OCI-M1 (cell line): ENCODE measurements at places on chromosomes 11 and 22.
A peak's percentile ranks its signal among the peaks of the same experiment; 100 is the strongest.

DNA sequence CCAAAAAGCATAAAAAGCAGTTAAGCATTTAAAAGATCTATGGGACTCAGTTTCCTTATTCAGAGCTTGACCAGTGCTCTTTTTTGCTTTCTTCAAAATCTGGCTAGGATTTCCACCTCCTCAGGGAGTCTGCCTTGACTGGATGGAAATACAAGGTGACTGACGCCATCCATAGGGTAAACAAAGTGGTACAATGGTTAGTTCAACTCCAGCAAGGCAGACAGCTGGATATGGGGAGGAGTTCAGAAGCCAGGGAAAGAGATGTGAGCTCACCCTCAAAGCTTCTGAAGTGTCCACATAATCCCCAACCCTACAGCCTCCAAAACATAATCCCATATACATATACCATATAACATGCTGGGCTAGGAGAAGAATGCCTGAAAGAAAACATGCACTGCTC is 52.0 kb downstream of the KIRREL3 start:
- DNase-seq = no peak

GRCh38 chr22:44940130-44940529 is 69.7 kb downstream of the PHF21B start:
- no peak for DNase-seq

DNA sequence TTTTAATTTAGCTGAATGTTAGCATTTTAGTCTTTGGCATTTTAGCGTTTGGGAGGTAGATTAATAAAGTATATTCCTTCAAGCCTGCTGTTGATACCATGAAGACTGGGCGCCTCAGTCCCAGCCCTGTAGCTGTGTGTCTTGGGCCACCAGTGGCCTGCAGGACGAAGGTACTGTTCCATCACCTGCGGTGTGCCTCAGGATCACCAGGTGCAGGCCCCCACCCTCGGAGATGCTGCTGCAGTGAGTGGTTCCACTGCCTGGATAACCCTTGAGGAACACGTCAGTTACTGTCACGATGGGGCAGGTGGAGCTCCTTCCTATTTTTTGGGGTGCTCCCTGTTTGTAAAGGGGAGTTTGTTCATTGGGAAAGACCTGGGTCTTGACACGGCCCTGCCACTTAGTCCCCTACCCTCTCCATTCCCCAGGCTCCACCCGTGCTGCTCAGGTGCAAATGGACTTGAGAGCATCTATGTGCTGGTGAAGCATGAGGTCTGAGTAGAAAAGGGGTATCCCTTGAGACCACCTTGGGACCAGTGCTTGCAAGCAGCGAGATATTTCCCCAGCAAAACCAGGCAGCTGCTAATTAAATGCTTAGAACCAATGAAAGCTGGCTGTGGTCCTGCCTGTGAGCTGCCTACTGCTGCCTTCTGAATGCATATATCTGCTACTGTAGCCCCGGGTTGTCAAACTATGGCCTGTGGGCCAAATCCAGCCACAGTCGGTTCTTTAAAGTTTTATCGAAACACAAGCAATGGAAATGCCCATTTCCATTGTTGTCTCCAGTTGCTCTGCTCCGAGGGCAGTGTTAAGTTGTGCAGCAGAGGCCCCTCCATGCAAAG is 28.7 kb downstream of the INCENP start:
- no peak for DNase-seq

DNA sequence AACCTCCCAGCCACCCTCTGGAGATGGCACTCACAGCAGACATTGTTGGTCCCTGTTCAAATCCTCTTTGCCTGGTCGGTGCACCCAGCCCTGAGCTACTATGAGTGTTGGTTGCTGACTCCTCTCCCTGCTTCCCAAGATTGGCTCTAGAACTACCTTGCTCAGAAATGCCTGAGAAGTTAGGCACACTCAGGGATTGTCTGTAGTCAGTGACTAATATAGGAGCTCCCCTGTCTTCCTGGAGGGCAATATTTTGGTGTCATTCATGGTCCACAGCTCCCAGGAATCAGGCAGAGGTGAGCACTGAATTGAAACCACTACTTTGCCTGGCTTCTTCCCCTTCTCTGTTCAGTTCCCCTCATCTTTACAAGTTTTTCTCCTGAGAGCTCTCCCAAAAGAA is 325.9 kb downstream of the MIAT start:
- DNase-seq = no peak

GRCh38 chr11:10891151-10891720 is 33.4 kb upstream of the ZBED5 start:
- peak; percentile 25 for DNase-seq

DNA sequence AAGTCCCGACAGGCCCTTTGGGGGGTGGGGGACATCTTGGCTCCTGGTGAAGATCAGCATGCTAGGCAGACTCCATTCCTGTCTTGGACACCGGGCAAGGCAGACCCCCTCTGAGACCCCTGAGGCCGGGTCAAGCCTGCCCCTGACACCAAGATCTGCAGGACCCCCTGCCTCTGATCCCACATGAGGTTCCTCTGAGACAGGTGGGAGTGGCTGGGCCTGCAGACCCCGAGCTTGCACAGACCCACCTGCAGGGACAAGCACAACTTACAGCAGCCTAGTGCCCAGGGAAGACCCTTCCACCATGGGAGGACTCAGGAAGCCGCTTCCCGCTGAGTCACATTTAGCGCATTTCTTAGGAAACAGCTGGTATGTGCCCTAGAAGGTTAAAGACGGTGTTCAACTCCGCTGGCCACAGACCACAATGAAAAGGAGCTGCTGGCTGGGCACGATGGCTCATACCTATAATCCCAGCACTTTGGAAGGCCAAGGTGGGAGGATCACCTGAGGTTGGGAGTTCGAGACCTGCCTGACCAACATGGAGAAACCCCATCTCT is 15.5 kb downstream of the ARVCF start:
- DNase-seq = no peak

DNA sequence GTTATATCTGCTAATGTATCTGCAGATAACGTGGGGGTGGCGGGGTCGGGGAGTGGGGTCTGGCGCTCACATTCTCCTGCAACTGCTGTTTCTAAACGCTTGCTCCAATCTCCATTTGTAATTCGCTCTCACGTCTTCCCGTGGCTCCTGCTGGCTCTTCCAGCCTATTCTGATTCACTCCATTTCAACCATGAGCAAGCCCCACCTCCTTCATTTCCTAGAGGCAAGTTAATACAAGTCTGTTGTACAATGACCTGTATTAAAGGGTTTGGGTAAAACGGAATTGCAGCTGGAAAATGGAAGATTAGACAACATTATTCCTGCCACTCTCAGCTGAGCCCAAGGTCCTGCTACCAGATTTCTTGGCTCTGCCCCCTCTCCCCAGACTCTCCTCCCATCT is 132.3 kb downstream of the CSNK2A3 start:
- no peak for DNase-seq

GRCh38 chr11:32892355-32893092 is at the start of gene QSER1:
QSER1 (plus strand) TSS chr11:32892811; CDS start chr11:32893126, 315 bp downstream.
- DNase-seq = peak; percentile 87

- DNase-seq = peak; percentile 75
Observed at GRCh38 chr22:19891317-19892256, 36.9 kb upstream of the GNB1L start.

GRCh38 chr11:36073411-36074203 is 129.7 kb downstream of the LDLRAD3 start:
- DNase-seq = no peak

- no peak for DNase-seq
Observed at GRCh38 chr11:68651208-68651984, 32.9 kb upstream of the GAL start.

GRCh38 chr11:120717623-120718022 is 206.1 kb downstream of the GRIK4 start:
- no peak for DNase-seq

DNA sequence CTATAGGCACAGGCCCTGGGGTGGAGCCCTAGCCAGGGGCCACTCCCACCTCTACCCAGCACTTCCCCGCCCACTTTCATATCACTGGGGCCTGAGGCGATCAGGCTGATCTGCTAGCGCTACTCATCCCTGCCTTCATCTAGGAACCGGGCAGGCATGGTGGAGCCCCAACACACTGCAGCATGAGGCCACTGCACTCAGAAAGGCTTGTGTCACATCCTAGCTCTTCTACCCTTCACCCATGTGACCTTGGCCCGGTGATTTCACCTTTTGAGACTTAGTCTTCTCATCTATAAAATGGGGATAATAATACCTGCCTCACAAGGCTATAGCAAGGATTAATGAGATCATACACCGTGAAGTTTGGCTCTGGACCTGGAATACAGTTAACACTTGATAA is 18.1 kb upstream of the GDPD5 start:
- peak; percentile 73 for DNase-seq

DNA sequence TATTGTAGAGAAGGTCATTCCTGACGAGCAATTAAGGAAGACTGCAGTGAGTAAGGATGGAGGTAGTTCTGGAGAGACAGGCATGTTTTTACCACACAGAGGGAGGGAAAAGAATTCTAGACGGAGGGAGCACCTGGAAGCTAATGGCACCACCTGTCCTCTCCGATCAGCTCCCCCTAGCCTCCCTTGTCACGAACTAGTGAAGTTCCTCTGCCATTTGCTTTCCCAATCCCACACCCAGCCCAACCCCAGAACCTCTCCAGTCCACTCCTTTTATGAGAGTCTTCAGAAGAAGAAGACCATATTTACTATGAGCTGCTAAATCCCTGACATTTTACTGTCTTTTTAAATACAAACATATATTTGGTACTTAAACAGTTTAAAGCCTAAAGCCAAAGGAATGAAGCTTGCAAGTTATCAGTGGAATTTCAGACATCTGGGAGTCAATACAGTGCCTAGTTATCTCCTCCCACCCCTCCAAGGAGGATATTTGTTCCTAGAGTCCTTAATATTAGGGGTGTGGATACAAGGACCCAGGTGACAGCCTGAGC is 46.1 kb upstream of the HSPA8 start:
- DNase-seq = no peak

DNA sequence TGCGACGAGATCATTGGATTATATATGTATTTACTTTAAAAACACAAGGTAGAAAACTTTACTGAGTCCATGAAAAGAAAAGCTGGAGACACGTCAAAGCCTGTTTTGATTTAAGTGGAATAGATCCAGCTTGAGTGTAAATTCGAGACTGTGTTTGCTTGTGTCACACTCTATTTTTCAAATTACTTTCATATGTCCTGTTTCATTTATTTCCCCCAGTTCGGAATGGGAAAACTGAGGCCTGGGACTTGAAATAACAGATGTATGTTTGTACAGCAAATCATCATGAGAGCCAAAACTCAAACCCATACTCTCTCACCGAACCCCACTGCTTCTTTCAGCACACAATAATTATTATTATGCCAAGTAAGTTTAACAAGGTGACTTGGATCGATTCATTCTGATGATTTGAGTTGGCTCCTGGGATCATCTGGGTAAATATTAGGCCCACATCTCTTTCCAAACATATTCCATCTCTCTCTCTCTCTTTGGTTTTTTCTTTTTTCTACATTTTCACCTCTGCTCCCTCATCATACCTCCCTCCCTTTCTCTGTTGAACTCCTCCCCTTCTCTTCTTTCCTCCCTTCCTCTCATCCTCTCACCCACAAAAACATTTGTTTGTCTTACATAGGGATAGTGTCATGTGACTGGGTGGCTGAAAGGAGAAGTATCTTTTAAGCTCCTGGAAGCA is 21.2 kb downstream of the FZD4 start:
- peak; percentile 76 for DNase-seq

DNA sequence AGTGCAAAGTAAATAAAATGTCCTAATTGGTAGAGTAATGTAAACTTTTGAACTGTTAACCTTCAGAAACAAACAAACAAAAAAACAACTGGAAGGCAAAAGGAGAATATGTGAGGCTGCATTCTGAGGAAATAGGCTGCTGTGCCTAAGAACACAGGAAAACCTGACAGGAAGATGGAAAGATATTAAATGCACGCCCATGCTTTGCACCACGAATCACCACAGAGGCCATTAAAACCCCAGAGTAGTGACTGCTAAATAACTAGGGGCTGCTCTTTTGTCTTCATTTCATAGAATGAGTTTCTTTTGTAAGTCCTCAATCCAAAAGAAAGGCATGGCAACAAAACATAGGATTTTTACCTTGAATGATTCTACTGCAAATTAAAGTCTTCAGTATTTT is 436.0 kb downstream of the RAB38 start:
- DNase-seq = no peak

DNA sequence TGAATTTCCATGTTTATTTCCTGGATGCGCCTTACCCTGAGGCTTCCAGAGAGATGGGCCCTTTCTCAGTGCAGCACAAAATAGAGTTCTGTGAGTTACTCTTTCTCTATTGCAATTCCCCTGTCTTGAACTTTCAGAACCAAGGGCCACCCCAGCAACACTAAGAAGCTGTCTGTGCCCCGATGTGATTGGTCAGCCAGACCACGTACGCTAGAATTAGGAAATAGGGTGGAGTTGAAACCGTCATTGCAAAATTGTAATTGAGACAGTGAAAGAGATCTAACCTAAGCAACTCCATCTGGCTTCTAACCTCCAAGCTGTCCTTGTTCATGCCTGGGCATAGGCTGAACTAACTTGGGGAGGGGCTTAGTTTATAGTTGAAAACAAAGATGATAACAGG is 981.3 kb downstream of the OPCML start:
- DNase-seq = no peak

DNA sequence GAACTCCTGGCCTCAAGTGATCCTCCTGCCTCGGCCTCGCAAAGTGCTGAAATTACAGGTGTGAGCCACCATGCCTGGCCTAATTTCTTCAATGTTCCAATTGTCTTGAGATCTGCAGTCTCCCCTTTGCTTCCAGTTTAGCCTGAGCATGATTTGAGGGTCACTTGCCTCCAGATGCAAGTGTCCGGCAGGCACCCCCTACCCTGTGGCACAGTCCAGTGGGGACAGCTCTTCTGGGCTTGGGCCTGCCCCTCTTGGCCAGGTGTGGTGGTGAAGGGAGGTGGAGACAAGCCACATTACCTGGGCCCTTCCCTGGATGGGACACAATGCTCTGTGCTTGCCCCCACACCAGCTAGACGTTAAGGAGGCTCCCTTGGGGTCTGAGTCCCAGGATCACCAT is 21.3 kb upstream of the CACNG2 start:
- no peak for DNase-seq

DNA sequence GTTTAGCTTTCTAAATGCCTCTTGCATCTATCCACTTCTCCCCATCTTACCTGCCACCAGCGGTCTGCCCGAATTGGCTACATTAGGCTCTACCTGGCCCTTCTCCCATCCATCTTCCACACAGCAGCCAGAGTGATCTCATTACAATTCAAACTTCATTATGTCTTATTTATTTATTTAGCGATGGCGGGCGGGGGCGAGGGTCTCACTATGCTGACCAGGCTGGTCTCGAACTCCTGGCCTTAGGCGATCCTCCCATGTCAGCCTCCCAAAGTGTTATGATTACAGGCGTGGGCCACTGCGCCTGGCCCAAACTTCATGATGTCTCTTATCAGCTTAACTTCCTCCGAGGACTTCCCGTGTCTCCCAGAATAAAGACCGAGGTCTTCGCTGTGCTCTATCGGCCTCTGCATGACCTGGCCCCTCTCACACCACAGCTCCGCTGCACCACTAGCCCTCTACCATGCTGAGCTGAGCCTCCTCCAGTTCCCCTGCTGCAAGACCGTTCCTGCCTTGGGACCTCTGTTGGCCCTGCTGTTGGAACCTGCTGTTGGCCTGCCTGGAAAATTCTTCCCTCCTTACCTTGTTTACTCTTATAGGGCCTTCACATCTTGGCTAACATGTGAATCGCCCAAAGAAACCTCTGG is 870 bp upstream of the CTTN start:
- DNase-seq = peak; percentile 96

- no peak for DNase-seq
Observed at GRCh38 chr11:36447514-36447913, 62.6 kb downstream of the TRAF6 start.

- no peak for DNase-seq
Observed at GRCh38 chr11:63520606-63521170, 14.8 kb downstream of the LGALS12 start.
